Parietal lobe (tissue), 2 donors: ENCODE measurements at places on chromosomes 1 and 21. TPM values are rescaled to one million over a fixed set of nuclear protein-coding genes. Genes with fewer than 3 reads are reported as not detected.

The AKR7A3 gene
- total RNA-seq: 2.5 TPM

The CNIH3 gene
- total RNA-seq: 34.7 TPM

The ARHGEF10L gene
- 44.8 TPM for total RNA-seq

The ST6GALNAC5 gene
- total RNA-seq: 41.0 TPM

The OR6K2 gene
- not detected for total RNA-seq

The TOR1AIP1 gene
- 25.7 TPM for total RNA-seq

The CAMK1G gene
- 2.8 TPM for total RNA-seq

The SAMSN1 gene
- 5.0 TPM for total RNA-seq

The POU3F1 gene
- 5.9 TPM for total RNA-seq

The FNDC5 gene
- total RNA-seq: 16.9 TPM

The GSTM5 gene
- total RNA-seq: 4.7 TPM

The APCS gene
- not detected for total RNA-seq

The HES3 gene
- not detected for total RNA-seq

The PDPN gene
- total RNA-seq: 7.8 TPM

The ZNHIT6 gene
- 16.9 TPM for total RNA-seq

The SYT14 gene
- 75.1 TPM for total RNA-seq

The TRIM46 gene
- 36.3 TPM for total RNA-seq

The UBE2U gene
- total RNA-seq: not detected

The FAM177B gene
- not detected for total RNA-seq

The ATAD3B gene
- 22.5 TPM for total RNA-seq

The KDM1A gene
- total RNA-seq: 225 TPM

The PCAT6 gene
- not detected for total RNA-seq

The GPR3 gene
- total RNA-seq: 0.31 TPM

The SARS1 gene
- 164 TPM for total RNA-seq

The TAS1R3 gene
- total RNA-seq: 1.6 TPM

The PRR9 gene
- not detected for total RNA-seq

The UMODL1 gene
- total RNA-seq: not detected

The PGLYRP4 gene
- total RNA-seq: not detected

The THEM5 gene
- total RNA-seq: not detected

The CFAP74 gene
- total RNA-seq: 0.63 TPM

The YARS1 gene
- total RNA-seq: 52.3 TPM

The OR2L8 gene
- 5.0 TPM for total RNA-seq

The IL10 gene
- not detected for total RNA-seq

The TSPAN1 gene
- total RNA-seq: not detected

The G0S2 gene
- total RNA-seq: 2.2 TPM

The NBPF8 gene
- total RNA-seq: 15.3 TPM
